ENCODE measurements at places on chromosomes 11 and 22.

GRCh38 chr11:89184021-89184420 is 6.3 kb downstream of the TYR start:
- DNase-seq, result no peak

GRCh38 chr11:58928691-58929090 is 10.6 kb upstream of the GLYATL1 start:
- DNase-seq, result no peak

- peak; percentile 27 for DNase-seq
These were observed at the start of gene KIRREL3 for GRCh38 chr11:127000291-127000968. TSS of gene KIRREL3 (minus strand) at chr11:127000770.

DNA sequence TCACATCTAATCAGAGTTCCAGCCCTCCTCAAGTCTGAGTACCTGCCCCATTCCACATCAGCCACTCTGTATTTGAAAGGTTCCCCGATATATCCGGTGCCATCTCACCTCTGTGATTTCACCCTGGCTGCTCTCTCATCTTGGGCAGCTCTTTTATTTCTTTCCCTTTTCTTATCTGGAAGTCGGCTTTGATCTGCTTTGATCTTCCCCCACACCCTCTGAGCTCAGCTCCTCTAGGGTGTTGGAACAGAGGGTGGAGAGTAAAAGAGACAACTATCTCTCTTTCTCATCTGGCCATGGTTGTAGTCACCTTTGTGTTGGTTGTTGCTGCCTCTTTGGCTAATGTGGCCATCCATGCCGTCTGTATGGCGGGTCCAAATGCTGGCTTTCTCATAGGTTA is 108.3 kb downstream of the ENTHD1 start:
- no peak for DNase-seq

- DNase-seq, result no peak
These were observed 101.1 kb downstream of the HIPK3 start for GRCh38 chr11:33358150-33358831.

DNA sequence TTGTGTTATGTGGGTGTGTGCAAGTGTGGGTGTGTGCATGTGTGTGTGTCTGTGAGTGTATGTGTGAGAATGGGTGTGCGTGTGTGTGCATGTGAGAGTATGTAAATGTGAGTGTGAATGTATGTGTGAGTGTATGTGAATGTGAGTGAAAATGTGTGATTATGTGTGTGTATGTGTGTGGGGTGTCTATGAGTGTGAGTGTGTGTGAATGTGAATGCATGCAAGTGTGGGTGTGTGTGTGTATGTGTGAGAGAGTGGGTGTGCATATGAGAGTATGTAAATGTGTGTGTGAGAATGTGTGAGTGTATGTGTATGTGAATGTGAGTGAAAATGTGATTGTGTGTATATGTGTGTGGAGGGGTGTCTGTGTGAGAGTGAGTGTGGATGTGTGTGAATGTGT is 1292.7 kb downstream of the TBC1D22A start:
- no peak for DNase-seq

DNA sequence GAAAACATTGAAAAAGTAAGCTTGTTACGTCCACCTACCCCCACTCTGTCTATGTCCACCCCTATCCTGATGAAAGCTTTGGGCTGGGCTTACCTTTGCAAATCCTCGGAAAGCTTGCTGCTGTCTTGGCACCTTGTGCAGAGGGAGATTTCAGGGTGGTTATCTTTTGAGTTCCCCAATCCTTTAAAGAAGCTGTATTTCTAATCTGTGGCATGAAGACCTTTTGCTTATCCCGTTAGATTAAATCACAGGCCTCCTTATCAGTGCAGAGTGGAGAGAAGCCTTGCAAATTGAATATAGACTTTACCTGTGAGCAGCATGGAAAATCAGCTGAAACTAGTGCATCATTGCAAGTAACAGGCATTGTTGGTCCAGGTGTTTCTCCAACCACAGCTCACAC is 580.6 kb upstream of the ANO5 start:
- DNase-seq, result no peak

DNA sequence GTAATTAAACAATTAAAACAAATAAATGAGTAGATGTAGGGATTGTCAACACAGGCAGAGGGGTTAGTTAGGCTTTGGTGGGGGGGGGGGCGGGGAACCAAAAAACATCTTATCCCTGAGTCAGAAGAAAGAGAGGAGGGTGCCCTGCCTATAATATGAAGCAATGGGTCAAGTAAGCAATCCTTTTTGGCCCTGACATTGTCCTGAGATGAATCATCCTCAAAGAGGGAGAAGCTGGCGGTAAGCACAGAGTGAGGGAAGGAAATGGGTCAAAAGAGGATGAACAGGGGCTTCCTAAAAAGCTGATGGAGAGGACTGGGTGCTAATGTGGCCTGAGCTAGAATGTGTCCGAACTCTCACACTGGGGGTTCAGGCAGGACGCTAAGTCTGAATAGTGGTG is 4.7 kb downstream of the OLFML1 start:
- DNase-seq, result no peak

DNA sequence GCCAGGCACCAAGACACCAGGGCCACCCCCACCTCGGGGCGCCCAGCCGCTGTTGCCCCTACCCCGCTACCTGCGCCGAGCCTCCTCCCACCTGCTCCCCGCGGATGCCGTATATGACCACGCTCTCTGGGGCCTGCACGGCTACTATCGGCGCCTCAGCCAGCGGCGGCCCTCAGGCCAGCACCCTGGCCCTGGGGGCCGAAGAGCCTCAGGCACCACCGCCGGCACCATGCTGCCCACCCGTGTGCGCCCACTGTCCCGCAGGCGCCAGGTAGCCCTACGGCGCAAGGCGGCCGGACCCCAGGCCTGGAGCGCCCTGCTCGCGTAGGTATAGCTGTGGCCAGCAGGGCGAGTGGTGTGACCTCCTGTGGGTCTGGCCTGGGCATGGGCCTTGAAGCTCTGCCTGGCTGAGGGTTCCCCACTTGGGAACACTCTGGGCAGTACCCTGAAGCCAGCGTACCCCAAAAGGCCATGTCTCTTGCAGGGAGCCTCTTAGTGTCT is 14.8 kb upstream of the MDK start:
- no peak for DNase-seq

- no peak for DNase-seq
These were observed 918 bp upstream of the OR51Q1 start for GRCh38 chr11:5420993-5421392.

DNA sequence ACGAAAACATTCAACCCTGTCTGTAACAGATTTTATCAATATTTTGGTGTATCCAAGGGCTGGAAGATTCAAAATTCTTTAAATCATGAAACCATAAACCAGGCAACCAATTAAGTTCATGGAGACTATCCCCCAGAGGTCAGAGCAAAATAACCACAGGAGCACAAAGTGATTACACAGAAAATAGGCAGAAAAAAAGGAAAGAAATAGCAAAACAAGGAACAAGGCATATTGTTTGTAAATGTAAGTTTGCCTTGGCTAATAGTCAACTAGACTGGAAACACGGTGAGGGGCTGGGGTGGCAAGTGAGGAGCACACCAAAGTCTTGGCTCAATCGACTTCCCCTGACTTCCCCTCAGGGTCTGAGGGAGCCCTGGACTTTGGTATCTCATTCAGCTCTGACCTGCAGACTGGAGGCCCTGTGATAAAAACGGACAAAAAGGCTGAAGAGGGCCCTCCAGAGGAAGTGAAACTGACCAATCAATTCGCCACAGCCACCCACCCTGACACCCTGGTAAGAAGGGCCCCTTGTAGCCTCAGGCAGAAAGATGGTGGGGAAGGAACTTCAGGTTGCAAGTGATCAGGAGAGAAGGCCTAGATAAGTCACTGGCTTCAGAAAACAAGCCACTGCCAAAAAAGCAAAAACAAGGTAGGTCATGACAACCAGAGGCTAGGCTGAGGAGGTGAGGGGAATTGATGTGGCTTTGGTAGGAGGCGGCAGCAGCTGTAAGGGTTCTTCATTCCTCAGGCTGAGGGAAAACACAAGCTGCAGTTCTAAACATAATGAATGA is 1.8 kb downstream of the SIK3 start:
- no peak for DNase-seq

GRCh38 chr11:44581246-44581645 is 15.8 kb downstream of the CD82 start:
- no peak for DNase-seq

GRCh38 chr11:19400296-19400695 is 159.6 kb upstream of the E2F8 start:
- no peak for DNase-seq

GRCh38 chr22:19201869-19202798 is 23.6 kb upstream of the SLC25A1 start:
- no peak for DNase-seq

- no peak for DNase-seq
These were observed 5.1 kb downstream of the SHISAL1 start for GRCh38 chr22:44307509-44308169.

- no peak for DNase-seq
These were observed 58.8 kb downstream of the ISX start for GRCh38 chr22:35124691-35125219.

- no peak for DNase-seq
These were observed 148.8 kb downstream of the BLID start for GRCh38 chr11:121967131-121967704.

- no peak for DNase-seq
These were observed 2.9 kb upstream of the BID start for GRCh38 chr22:17777005-17777716.

DNA sequence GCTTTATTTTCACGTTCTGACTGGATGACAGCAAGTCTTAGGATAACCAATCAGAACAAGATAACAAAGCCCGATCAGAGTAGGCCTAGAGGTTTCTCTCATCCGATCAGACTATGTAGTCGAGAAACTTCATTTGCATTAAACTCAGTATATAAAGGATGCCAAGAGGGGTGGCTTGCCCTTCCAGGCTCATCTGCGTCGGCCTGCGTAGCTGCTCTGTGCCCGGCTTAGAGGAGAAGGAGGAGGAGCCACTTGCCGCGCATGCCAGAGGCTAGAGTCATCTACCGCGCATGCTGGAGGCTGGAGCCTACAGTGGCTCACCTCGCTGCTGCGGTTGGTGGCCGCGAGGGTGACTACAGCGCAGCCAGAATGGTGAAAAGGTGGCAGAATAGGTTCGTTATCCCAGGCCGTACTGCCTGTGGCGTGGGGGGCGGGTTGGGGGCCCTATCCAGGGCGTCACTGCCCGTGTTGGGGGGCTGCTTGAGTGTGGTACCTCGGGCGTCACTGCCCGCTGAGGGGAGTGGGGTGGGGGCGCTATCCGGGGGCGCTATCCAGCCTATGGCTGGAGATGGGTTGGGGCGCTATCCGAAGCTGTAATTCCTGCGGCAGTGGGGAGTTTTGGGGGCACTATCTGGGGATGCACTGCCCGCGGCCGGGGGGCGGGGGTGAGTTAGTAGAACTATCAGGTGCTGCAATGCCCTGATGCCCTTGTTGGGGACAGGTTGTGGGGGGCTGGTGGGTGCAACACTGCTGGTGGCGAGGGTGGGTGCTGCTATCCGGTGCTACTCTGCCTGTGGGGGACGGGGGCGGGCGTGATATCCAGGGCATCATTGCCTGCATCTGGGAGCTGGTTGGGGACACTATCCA is at the start of gene RFPL2:
RFPL2 (minus strand) TSS at position 218 of the 867 bp plus-strand sequence. CDS start 2,622 bp downstream, outside the sequence.
- peak; percentile 52 for DNase-seq

- DNase-seq, result no peak
These were observed 87.2 kb downstream of the LARGE2 start for GRCh38 chr11:46009647-46010046.

- DNase-seq, result no peak
These were observed 220.8 kb upstream of the SNX19 start for GRCh38 chr11:131137046-131137445.

DNA sequence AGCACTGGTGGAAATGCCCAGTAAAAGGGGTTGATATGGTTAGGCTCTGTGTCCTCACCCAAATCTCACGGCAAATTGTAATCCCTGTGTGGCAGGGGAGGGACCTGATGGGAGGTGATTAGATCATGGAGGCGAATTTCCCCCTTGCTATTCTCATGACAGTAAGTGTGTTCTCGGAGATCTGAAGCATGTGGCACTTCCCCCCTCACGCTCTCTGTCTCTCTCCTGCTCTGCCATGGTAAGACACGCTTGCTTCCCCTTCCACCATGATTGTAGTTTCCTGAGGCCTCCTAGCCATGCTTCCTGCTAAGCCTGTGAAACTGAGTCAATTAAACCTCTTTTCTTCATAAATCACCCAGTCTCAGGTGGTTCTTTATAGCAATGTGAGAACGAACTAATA is 37.4 kb downstream of the PACSIN2 start:
- DNase-seq, result no peak

DNA sequence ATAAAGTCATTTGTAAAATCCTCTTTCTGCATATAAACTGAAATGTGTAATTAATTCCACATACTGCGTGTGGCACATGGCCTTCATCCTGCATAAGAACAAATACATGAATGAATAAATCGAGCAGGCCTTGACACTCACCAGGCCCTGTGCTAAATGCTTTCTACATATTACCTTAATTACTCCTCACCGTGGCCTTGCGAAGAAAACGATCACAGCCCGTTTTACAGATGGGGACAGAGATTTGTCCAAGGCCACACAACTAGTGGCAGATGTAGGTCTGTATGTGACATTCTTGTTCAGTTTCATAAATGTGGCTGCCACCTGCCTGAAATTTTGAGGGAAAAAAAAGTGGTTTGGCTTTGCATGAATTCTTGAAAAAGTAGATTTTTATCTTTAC is 5.8 kb upstream of the CCND1 start:
- no peak for DNase-seq

- DNase-seq, result no peak
These were observed 655.9 kb upstream of the TENM4 start for GRCh38 chr11:80096736-80097135.

GRCh38 chr22:34669001-34669400 is 397.0 kb upstream of the ISX start:
- DNase-seq, result no peak

- no peak for DNase-seq
These were observed 32.3 kb downstream of the MTMR2 start for GRCh38 chr11:95891423-95892170.

GRCh38 chr11:9615031-9615451 is 41.6 kb downstream of the WEE1 start:
- DNase-seq, result no peak

DNA sequence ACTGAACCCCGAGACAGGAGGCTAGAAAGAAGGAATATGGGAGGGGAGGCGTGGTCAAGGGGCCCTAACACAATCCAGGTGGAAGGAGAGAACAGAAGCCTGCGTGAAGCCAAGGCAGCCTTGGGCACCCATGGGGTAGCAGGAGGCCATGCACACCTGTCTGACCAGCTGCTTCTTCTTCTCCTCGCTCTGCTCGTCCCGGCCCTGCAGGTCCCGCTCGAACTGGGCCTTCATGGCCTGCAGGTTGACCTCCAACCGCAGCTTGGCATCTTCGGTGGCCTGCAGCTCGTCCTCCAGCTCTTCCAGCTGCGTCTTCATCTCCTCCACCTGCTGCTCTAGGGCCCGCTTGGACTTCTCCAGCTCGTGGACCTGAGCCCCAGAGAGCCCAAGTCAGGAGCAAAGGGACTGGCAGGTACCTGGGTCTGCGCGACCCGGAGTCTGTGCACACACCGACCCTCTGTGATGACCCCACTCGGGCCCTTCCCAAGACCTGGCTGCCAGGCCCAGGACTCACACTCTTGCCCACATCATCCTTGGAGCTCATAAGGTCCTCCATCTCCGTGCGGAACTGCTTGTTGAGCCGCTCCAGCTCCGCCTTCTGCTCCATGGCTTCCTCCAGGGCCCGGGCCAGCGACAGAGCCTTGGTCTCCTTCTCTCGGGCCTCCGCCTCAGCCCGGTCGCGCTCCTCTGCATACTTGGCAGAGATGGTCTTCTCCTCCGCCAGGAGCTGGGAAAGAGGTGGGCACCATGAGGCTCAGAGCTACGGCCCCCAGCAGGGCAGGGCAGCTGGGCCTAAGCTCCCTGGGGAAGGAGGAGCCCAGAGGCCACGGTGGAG is 35.9 kb downstream of the APOL1 start:
- no peak for DNase-seq
